ENCODE measurements at places on chromosomes 5 and 9.

- DNase-seq: no peak
These were observed 102.3 kb upstream of the MAP3K1 start for GRCh38 chr5:56712895-56713591.

GRCh38 chr5:142969624-142970439, 199.7 kb downstream of the ARHGAP26 start:
- DNase-seq: no peak

DNA sequence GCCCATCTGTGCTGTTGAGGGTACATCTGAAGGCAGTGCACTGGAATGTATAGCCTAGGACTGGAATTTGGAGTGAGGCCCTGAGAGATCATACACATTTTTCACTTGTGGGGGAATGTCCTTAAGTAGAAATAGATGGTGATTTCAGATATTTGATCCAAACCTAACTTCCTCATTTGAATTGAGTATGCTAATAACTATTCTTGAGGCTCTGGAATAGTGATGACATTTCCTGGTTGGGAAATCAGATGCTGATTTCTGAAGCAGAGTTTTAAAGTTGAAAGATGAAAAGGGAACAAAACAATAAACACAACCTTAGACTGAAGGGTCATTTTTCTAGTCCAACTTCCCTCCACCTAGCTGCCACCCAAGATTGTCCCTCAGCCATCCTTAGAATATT, 163.0 kb upstream of the CCDC152 start:
- DNase-seq: no peak

- no peak for DNase-seq
These were observed 129.4 kb upstream of the BASP1 start for GRCh38 chr5:17088051-17088450.

GRCh38 chr9:108386859-108387384, 468.9 kb downstream of the ACTL7B start:
- no peak for DNase-seq

DNA sequence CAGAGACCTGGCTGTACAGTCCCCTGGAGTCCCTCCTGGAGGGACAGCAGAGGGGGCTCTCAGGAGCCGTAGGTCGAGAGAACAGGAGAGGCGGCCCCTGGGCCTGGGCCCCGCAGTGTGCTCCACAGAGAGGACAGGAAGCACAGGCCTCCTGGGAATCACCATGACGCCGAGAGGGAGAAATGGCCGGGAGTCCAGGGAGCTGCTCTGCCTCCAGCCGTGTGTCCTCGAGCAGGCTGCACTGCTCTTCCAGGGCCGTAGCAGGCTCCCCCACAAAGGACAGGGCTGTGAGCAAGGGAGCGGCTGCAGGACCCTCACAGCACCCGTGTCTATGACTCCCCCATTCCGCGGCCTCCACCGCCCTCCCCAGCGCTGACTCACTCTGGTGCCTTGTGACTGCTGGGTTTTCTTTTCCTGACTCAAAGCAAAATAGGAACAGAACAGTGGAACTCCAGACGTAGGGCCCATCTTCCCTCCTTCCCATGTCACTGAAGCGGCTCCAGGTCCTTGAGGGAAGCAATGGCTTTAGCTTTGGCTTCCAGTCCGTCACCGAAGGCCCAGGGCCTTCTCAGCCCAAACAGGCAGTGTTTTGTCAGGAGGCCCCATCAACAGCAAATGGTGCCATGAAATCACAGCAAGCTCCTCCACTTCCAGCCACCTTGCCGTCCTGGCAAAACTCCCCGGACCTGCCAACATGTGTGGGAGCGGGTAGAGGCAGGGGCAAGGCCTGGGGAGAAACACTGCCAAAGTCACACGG, 114.2 kb downstream of the LHFPL2 start:
- no peak for DNase-seq

DNA sequence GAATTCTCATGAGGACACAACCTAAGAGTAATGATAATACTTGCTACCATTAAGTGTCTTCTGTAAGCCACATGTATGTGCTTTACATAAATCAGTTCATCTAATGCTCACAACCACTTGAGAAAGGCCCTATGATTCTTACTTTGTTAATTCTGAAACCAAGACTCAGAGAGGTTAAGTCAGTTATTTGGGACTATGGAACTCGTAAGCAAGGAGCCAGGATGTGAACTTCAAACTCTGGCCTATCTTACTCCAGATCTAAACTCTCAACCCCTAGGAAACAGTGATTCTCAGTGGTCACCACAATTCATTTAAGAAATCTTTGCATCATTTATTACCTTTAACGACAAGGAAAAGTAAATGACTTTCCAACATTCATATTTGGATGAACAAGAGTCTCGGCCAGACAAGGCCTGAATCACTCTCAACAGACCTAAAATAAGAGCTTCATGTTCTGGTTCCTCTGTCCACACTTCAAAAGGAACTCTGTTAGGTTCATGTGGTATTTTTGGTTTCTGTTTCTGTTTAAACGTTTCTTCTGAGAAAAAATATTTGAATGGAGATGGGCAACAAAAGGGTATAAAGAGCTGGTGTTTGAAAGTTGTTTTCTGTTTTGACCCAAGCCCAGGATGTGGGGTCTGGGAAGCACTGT, 104.8 kb downstream of the LPAR1 start:
- no peak for DNase-seq

GRCh38 chr5:168401880-168402279, 84.4 kb upstream of the RARS1 start:
- no peak for DNase-seq

- DNase-seq: no peak
These were observed 179.1 kb downstream of the MUSK start for GRCh38 chr9:110847671-110848070.

DNA sequence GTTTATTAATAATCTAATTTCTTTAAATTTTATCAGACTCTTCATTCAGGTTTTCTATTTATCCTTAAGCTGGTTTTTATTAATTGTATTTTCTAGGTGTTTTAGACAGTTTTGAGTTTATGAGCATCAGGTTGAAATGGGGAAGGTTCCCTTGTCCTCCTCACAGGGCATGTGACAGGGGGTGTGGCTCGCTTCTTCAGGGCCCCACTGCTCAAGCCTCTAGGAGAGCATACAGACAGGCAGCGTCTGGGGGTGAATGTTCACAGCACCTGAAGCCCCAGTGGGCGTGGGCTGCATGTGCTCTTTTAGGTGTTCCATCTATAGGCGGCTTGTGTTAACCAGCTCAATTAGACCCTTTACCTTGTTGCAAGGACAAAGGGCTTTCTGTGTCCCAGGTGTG, 78.2 kb upstream of the RUFY1 start:
- DNase-seq: no peak

- DNase-seq: peak; percentile 82
These were observed 134.5 kb upstream of the SEMA6A start for GRCh38 chr5:116709082-116709481.

- DNase-seq: no peak
These were observed 445.3 kb downstream of the NTRK2 start for GRCh38 chr9:85114799-85115198.

GRCh38 chr9:136050701-136051452, 44.2 kb downstream of the NACC2 start:
- no peak for DNase-seq

GRCh38 chr5:41433552-41434181, 76.7 kb downstream of the PLCXD3 start:
- DNase-seq: no peak

GRCh38 chr9:88106492-88106891, 31.8 kb downstream of the SPATA31C2 start:
- no peak for DNase-seq

DNA sequence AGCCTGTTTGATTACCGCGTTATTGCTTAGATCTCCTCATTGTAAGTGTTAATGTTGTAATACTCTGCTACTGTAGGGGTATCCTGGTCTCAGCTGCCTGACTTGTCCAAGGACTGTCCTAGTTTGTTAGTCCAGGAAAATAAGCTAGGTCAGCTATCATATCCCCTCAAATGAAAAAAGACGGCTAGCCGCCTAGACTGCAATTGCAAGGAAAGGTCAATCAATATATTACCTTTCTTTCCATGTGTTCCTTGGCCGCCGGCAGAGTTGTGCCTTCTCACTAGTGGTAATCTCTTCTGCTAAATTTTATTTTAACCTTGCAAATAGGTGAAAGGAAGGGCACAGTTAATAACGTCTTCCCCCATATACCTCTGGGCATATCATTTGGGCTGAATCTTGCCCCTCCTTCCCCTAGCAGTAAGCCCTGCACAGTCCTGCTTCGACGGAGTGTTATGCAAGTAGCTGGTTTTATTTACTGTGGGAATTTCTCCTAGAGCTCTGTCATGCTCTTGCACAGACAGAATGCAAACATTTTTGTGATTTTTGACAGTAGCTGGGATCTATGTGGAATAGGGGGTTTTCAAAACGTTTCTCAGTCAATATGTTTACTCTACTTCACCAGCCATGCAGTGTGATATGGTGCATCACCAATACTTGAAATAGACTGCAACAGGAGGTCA, 288.5 kb downstream of the MAST4 start:
- DNase-seq: no peak

DNA sequence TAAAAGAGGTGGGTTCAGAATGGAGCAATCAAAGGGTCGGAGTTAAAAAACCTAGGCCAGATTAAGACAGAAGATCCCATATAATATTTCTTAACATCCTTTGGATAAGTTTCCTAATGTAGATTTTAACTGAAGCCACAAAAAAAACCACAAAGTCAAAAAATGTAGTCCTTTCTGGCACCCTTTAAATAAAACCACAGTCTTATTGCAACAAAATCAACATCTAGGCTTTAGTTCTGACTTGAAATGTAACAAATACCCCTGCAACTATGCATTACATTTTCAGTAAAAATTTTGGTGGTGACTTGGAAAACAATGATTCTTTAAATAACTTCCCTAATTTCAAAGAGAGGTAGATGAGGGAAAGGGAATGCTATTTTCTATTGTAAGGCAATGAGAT, 109.2 kb downstream of the PSAT1 start:
- no peak for DNase-seq

GRCh38 chr9:107105784-107106183, 177.3 kb upstream of the RAD23B start:
- no peak for DNase-seq

DNA sequence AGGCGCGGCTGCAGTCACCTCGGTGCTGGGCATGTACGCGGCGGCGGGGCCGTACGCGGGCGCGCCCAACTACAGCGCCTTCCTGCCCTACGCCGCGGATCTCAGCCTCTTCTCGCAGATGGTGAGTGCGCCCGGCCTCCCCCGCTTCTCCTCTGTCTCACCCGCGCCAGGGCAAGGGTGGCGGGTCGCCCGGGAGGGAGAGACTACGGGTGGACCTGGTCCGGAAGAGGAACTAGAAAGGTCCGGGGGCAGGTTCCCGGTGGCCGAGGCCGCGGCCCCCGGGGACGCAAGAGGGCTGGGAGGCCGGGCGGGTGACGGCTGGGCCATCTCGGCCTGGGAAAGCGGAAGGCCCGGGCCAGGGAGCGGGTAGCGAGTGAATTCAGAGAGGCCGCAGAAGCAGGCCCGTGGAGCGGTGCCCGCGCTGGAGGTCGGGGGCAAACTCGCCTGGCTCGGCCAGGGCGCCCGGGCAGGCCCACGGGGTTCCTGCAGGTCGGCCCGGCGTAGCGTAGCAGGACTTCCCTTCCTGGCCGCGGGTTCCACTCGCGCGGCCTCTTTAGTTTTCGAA, 711 bp downstream of the IRX1 start:
- DNase-seq: no peak

DNA sequence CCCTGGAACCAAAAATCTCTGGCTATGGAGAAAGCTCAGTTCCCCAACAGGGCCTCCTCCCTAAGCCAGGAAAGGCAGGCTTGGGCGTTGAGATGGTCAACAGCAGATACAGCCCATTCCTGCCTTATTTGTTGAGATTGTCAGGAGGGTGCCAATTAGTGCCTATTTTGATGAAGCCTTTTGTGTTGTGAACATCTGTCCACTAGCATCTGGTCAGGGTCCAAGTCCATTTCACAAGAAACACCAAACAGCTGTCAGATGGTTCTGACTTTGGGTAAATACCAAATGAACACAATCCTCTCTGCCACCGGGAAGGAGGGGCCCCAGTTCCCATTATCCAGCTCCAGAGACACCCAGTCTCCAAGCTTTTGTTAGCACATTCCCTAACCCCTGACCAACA, 19.9 kb downstream of the SEMA6A start:
- DNase-seq: no peak

DNA sequence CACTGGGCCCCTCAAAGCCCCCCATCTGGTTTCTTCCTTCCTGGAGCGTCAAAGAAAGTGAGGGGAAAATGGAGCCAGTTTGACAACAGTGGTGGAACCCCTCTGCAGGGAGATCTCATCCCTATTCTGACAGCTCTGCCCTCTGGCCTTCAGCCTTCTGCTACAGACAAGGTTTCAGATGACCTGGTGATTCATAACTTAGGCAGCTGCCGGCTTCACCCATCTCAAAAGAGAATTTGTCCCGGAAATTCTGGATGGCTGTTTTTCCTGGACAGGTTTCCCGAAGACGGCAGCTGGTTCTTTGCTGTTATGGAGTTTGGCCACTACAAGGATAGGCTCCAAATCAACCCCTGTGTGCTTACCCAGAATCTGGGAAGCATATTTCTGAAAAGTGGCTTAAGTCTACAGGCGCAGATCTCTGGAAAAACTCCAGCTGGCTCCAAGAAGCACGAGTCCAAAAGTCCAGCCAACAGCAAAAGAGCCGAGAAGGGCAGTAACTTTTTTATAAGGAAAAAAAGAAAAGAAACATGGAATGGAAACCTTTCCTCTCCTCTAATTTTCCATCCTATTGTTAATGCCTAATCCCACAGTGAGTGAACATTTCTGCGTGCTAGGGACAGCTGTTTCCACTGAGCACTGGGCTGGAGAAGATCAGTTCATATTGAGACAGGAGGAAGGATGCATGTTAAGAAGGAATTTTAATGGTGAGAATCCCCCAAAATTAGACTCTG, 54.5 kb downstream of the ZNF366 start:
- DNase-seq: no peak

GRCh38 chr5:3225201-3225960, 370.3 kb upstream of the IRX1 start:
- no peak for DNase-seq

DNA sequence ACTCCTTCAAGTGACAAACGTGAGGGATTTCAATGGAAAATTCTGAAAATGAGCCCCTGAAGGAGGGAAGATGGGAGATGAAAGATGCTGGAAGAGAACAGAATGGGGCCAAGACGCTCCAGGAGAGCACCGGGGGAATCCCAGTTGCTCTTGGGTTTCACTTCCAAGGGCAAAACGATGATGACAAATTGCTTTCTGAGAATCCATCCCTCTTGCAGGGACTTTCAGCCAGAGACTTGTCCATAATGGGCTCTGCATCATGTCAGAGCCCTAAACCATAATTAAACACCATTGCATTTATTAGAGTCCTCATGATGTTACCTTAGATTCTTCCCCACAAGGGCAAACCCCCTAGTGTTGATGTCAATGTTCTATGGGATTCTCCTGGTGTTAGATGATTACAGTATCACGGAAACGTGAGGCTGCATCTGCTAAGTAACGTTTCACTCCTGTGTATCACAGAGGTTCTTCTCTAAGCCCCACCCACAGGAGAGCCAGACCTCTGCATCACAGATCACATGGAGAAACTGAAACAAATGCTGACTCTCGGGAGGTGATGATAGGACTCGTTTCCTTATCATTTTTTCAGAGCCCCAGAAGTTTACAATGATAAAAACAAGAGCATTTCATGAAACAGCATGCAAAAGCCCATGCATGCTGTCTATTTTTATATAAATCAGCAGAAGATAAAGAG, 114.4 kb downstream of the TENT4A start:
- no peak for DNase-seq
